Small intestine (tissue), 16 donors: ENCODE measurements at places on chromosomes 5 and 9. TPM values are rescaled to one million over a fixed set of nuclear protein-coding genes. Genes with fewer than 3 reads are reported as not detected.
A peak's percentile ranks its signal among the peaks of the same experiment; 100 is the strongest.

Gene PCDHA9
- not detected for polyA plus RNA-seq

Gene SLC4A9
- not detected for polyA plus RNA-seq

DNA sequence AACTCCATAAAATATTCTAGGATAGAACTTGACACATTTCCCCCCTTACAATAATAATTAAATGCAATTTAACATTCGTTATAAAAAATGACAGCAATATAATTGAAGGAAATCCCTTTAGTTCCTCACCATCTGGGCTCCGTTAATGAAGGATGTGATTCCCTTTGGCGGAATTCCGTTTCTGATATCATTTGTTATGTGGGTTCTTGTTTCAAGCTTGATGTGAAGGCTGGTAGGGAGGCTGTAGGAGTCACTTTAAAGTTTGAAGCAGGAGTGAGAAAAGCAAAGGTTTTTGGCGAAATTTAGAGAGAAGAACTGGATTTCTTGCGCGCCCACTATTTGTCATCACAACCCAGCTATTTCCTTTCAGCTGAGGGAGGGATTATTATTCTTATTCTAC is 4.0 kb downstream of the RGS7BP start:
- DNase-seq: no peak
- no peaks in the 10 kb centered on the region for H3K36me3 ChIP-seq
- H3K27me3 ChIP-seq: no peaks in the 10 kb centered on the region
- no peaks in the 10 kb centered on the region for H3K4me1 ChIP-seq
- H3K27ac ChIP-seq: no peak overlapping the region

DNA sequence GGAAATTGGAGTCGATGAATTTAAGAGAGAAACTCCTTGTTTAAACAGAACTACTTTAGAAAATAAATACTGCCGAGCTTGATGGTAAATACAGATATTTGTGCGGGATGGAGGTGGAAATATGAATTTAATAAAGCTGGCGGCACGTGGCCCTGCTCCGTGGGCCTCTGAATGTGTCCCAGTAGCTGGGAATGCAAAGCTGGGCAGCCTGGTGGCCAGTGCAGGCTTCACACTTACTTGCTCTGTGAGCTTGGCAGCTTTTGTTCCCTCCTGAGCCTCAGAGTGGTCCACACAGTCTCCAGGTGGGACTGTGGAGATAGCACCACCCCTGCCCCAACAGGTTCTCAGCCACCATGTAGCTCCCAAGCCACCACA is 45.9 kb downstream of the BARX1 start:
- DNase-seq: no peak
- H3K27me3 ChIP-seq: peaks cover 9% of the 10 kb centered on the region
- no peak overlapping the region for H3K27ac ChIP-seq
- no peaks in the 10 kb centered on the region for H3K4me1 ChIP-seq
- H3K4me3 ChIP-seq: no peak overlapping the region
- no peaks in the 10 kb centered on the region for H3K36me3 ChIP-seq

DNA sequence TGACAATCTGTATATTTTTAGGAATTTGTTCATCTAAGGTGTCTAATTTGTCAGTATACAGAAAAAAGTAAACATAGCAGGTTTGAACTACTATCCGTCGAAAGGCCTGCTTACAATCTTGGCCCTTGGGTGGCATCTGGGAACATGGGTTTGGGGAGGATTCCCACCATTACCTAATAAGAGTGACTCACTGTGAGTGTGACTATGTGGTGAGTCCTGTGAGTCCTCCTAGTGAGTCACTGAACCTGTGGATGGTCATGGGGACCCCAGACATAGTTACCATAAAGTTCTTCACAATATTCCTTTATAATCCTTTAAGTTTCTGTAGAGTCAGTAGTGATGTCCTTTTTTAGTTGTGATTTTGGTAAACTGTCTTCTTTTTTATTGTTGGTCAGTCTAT is 37.0 kb downstream of the RNF130 start:
- H3K4me3 ChIP-seq: no peak overlapping the region
- H3K27ac ChIP-seq: no peak overlapping the region
- DNase-seq: no peak

- no peak for DNase-seq
- no peak overlapping the region for H3K4me3 ChIP-seq
- H3K27me3 ChIP-seq: no peaks in the 10 kb centered on the region
- H3K4me1 ChIP-seq: no peaks in the 10 kb centered on the region
- no peaks in the 10 kb centered on the region for H3K36me3 ChIP-seq
Observed at GRCh38 chr5:22500556-22500955, 352.6 kb downstream of the CDH12 start.

DNA sequence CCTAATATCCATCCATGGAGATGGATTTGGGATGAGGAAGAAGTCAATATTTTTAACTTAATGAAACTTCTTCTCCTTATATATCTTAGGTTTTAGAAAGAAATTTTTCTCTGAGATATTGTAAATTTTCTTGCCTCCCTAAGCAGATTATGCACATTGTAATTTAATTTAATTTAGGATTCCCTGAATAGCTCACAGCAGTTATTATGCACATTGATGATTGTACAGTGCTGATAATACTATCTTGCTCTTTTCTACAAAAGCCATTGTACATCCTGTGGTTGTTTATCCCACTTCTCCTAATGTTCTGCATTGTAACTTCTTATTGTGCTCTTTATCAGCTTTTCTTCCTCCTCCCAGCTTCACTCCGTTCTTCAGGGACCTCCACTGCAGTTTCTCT is 410.4 kb upstream of the WWC1 start:
- no peaks in the 10 kb centered on the region for H3K36me3 ChIP-seq
- H3K4me3 ChIP-seq: no peak overlapping the region
- H3K27me3 ChIP-seq: no peaks in the 10 kb centered on the region
- DNase-seq: no peak
- H3K4me1 ChIP-seq: no peaks in the 10 kb centered on the region

- H3K27ac ChIP-seq: no peak overlapping the region
- no peaks in the 10 kb centered on the region for H3K4me1 ChIP-seq
- no peaks in the 10 kb centered on the region for H3K27me3 ChIP-seq
- H3K4me3 ChIP-seq: no peak overlapping the region
- H3K36me3 ChIP-seq: peaks cover 3% of the 10 kb centered on the region
Observed at GRCh38 chr9:92709240-92709639, 39.3 kb upstream of the IPPK start.

DNA sequence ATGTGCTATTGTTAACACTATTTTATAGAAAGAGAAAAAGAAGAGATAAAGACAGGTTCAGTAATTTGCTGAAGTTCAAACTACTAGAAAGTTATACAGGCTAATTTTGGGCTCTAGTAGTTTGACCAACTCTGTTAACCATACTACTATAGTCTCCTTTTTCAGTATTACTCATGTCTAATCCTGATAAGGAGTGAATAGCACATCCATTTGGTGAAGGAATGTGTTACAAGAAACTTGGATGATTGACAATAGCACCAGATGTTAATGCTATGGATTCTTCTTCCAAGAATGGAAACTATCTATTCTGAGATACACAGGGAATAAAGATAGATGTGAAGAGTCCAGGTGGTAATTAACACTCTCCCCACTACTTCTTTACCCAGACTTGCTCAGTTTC is 677.3 kb downstream of the PRELID2 start:
- no peak overlapping the region for H3K4me3 ChIP-seq
- no peak for DNase-seq
- no peaks in the 10 kb centered on the region for H3K27me3 ChIP-seq
- H3K27ac ChIP-seq: no peak overlapping the region
- H3K36me3 ChIP-seq: no peaks in the 10 kb centered on the region

DNA sequence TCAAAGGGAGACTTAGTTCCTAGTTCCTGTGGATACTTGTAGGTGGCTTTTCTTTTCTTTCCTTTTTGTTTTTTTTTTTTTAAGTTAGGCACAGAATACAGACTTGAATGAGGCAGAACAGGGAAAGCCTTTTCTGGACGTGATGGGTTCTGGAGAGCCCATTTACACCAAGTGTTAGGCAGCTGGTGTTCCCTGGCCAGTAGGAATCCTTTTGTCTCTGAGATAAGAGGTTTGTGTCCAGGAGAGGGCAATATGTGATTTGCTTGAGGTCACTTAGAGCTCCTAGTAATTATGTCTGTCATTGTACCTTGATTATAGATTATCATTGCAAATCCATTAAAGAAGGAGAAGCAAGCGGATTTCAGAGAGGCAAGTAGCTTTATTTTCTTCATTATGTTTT is 9.1 kb downstream of the MEGF10 start:
- peak; percentile 17 for DNase-seq
- H3K4me3 ChIP-seq: no peak overlapping the region
- H3K27ac ChIP-seq: no peak overlapping the region
- no peaks in the 10 kb centered on the region for H3K36me3 ChIP-seq
- H3K4me1 ChIP-seq: no peaks in the 10 kb centered on the region
- H3K27me3 ChIP-seq: no peaks in the 10 kb centered on the region

DNA sequence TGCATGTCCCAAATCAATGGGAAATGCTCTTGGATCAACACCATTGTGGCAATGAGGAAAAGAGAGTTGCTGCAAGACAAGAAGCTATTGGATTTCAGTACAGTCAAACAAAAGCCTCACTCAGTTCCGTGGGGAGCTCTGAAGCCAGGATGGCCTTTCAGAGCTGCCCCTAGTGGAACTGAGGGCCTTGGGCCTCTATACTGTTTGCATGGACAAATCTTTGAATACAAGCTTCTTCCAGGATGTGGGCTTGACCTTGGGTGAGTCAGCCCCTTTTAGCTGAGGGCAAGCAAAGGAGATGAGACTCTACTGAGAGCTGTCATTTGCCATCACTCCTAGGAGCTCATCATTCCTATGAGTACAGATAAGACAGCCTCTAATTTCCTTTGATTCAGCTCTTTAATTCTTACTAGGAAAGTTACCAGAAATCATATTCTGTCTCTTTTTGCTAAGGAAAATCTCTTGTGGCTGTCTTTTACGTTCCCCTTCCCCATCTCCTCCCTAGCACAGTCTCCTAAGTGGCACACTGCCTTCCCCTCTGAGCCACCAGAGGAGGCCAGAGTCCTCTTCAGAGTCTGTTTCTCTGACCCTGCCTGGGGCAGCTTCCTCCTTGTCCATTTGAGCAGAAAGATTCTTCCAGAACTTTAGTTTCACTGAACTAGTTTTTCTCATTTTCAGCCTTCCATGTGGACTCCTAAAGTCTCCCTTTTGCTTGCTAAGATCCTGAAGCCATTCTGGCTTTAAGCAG is 168.8 kb upstream of the POC5 start:
- H3K36me3 ChIP-seq: no peaks in the 10 kb centered on the region
- no peak overlapping the region for H3K4me3 ChIP-seq
- no peak for DNase-seq
- no peaks in the 10 kb centered on the region for H3K4me1 ChIP-seq
- H3K27me3 ChIP-seq: no peaks in the 10 kb centered on the region
- H3K27ac ChIP-seq: no peak overlapping the region

- DNase-seq: no peak
- no peaks in the 10 kb centered on the region for H3K36me3 ChIP-seq
- H3K27ac ChIP-seq: no peak overlapping the region
- H3K4me1 ChIP-seq: no peaks in the 10 kb centered on the region
- H3K27me3 ChIP-seq: no peaks in the 10 kb centered on the region
Observed at GRCh38 chr5:43429706-43430105, 17.5 kb upstream of the CCL28 start.

DNA sequence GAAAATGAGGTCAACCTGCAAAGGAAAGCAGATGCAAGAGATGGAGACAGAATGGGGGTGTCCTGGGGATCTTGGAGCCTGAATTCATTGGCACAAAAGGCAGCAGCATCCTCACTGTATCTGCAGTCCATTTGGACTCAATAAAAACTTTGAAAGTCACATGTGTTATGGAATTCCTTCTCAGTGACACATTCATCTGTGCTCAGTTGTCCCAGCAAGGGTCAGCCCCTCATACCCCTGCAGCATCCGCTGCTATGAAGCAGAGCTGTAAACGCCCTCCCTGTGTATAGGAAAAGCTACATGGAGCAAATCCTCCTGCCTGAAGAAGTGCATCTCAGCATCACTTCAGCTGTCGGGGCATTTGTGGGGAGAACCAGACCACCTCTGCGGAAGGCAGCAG is 14.5 kb upstream of the RARS1 start:
- no peak overlapping the region for H3K27ac ChIP-seq
- H3K27me3 ChIP-seq: no peaks in the 10 kb centered on the region
- no peak for DNase-seq
- no peaks in the 10 kb centered on the region for H3K36me3 ChIP-seq
- H3K4me3 ChIP-seq: no peak overlapping the region
- no peaks in the 10 kb centered on the region for H3K4me1 ChIP-seq

GRCh38 chr5:175809531-175810121 is 61.8 kb upstream of the CPLX2 start:
- DNase-seq: no peak
- H3K27me3 ChIP-seq: no peaks in the 10 kb centered on the region
- no peaks in the 10 kb centered on the region for H3K4me1 ChIP-seq
- no peak overlapping the region for H3K4me3 ChIP-seq
- no peaks in the 10 kb centered on the region for H3K36me3 ChIP-seq

DNA sequence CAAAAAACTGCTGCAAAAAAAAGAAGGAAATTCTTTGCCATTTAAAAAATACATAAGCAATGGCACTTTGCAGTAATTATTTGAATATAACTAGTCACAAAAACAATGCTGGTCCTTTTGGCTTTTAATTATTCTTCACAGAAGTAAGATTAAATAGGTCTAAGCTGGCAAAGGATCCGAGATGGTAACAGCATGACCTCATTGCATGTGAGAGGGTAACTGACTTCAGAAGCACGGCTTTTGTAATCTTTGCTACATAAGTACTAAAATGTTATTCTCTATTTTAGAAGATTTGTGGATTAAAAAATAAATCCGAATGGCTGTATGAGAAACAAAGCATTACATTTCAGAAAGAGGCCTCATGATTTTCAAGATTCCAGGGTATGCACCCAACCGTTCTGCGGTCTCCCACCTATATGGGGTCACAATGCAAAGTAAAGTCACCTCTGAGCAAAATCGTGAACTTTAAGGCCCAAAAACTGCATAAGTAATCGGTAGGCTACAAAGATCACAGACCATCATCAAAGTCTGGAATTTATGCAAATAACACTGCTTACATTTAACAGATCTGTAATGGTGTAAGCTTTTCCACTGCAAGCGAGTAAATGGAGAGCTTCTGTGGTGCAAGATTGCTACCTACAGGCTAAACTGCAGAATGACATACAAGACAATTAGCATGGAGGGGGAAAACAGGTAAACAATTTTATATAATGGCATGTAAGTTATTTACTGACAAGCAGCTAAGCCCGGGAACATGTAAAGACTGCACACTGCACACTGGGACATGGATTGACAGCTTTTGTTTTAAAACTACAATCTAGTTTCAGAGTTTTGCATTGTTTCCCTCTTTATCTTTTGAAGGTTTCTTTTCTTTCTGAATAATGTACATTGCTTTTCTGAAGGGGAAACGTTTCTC is 231.6 kb downstream of the SLF1 start:
- H3K27me3 ChIP-seq: no peaks in the 10 kb centered on the region
- H3K36me3 ChIP-seq: no peaks in the 10 kb centered on the region
- H3K27ac ChIP-seq: no peak overlapping the region
- H3K4me3 ChIP-seq: no peak overlapping the region

GRCh38 chr9:128191406-128192046 is at the start of gene CIZ1:
Gene CIZ1 (minus strand): TSS chr9:128191572. CDS start chr9:128190857, 715 bp downstream.
- H3K4me1 ChIP-seq: peaks cover 4% of the 10 kb centered on the region
- peak within 1 kb of the TSS; percentile 93 for H3K27ac ChIP-seq
- peak; percentile 79 for DNase-seq
- H3K4me3 ChIP-seq: peak within 1 kb of the TSS; percentile 67
- H3K27me3 ChIP-seq: no peaks in the 10 kb centered on the region

GRCh38 chr5:167750586-167750985 is 540.9 kb upstream of the WWC1 start:
- H3K4me1 ChIP-seq: no peaks in the 10 kb centered on the region
- H3K27ac ChIP-seq: no peak overlapping the region
- no peak overlapping the region for H3K4me3 ChIP-seq
- no peaks in the 10 kb centered on the region for H3K27me3 ChIP-seq
- no peak for DNase-seq

GRCh38 chr9:99185348-99185632 is 36.5 kb downstream of the ALG2 start:
- H3K4me1 ChIP-seq: peaks cover 10% of the 10 kb centered on the region
- DNase-seq: no peak
- no peaks in the 10 kb centered on the region for H3K27me3 ChIP-seq
- no peaks in the 10 kb centered on the region for H3K36me3 ChIP-seq
- H3K4me3 ChIP-seq: no peak overlapping the region
